ENCODE measurements at places on chromosomes 4 and X.

DNA sequence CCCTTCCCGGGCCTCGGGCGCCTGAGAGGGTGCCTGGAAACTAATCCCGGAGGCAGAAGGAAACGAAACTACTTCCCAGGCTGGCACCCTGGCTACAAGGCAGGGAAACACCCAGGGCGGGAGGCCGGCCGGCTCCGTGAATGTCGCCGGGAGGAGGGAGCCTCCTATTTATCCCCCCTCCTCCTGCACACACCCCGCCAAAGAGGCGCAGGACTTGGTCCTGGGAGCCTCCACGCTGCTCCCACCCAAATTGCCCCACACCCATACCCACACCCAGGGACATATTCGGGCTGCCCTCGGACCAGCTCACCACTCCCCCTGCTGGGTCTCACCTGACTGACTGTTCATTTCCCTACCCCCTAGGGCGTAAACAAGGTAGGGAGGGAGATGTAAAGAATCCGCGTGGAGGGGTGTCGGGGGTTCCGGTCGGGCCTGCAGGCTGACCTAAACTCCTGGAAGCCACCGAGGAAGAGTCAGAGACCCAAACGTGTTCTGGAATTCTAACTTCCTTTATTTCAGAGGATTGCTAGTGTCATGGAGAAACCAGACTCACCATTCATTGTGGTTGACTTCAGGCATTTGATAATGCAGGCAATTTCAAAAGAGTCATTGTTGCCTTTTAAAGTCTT, at the start of gene BTC:
Gene BTC, minus strand, starts transcription at position 142 of the 629 bp plus-strand sequence. CDS start 198 bp downstream, outside the sequence.
- no peak for DNase-seq

DNA sequence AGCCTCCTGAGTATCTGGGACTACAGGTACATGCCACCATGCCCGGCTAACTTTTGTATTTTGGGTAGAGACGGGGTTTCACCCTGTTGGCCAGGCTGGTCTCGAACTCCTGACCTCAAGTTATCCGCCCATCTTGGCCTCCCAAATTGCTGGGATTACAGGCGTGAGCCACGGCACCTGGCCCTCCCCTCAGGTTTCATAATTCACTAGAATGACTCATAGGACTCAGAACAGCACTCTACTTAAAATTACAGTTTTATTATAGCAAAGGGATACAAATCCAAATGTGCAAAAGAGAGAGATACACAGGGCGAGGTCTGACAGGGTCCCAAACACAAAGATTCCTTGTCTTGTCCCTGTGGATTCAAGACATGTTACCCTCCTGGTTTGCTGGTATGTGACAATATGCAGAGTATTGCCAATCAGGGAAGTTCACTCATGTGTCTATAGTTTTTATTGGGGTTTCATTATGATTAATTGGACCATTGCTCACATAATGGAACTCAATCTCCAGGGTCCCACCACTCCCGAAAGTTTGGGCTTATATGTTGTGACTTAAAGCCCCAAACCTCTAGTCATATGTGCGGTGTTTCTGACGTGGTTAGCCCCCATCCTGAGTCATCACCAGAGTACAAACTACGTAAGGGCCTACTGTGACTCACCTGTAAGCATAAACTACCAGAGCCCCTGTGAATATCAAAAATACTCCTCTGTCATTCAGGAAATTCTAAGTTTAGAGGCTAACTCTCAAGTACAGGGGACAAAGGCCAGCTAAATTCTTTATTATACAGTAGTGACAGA, 5.2 kb downstream of the YIPF6 start:
- no peak for DNase-seq

DNA sequence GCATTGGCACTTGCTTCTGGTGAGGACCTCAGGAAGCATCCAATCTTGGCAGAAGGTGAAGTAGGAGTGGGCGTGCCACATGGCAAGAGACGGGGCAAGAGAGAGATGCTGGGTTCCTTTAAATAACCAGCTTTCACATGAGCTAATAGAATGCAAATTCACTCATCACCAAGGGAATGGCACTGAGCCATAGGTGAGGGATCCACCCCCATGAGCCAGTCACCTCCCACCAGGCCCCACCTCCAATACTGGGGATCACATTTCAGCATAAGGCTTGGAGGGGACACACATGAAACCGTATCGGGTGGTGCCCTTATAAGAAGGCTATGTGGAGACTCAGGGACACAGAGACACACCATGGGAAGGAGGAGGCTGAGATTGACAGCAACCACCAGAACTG, 140.0 kb upstream of the MSX1 start:
- DNase-seq: no peak

DNA sequence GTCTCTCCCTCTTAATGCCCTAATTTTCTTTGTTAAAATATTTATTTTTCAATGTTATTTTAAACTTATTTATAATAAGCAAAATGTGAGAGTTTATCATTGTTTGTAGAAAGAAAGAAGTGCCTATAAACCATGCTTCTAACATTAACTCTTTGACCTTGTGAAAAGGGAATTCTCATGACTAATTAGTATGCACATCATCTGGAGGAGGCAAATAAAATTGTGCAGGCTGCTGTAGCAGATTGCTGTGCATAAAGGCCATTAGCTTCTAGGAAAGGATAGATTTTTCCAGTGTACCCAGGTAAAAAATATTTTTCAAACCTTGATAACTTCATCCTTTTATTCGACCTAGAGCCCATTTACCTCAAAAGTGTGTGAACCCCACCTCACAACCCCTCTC, 84.6 kb upstream of the GUCY1A1 start:
- no peak for DNase-seq

DNA sequence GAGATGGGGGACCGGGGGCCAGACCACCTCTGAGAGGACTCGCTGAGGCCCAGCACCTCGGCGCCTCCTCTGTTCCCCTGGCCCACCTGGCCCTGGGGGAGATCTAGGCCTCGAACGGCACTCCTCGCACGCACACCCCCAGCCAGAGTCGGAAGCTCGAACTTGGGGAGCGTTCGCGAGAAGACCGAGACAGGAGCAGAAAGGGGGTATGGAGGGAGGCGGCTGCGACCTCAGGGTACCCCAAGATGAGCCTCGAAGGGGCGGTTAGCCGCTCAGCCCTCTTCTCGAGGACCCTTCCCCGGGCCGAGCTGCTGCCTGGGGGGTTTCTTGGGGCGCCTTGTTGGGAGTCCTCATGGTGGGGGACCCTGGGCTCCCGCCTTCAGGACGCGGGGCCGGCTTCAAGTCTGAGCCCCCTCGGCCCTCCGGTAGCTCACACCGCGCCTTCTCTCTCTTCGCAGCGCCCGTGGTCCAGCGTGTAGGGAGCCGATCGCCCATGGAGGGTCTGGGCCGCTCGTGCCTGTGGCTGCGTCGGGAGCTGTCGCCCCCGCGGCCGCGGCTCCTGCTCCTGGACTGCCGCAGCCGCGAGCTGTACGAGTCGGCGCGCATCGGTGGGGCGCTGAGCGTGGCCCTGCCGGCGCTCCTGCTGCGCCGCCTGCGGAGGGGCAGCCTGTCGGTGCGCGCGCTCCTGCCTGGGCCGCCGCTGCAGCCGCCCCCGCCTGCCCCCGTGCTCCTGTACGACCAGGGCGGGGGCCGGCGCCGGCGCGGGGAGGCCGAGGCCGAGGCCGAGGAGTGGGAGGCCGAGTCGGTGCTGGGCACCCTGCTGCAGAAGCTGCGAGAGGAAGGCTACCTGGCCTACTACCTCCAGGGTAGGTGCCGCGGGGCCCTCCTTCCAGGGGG, 706 bp downstream of the DUSP9 start:
- no peak for DNase-seq

DNA sequence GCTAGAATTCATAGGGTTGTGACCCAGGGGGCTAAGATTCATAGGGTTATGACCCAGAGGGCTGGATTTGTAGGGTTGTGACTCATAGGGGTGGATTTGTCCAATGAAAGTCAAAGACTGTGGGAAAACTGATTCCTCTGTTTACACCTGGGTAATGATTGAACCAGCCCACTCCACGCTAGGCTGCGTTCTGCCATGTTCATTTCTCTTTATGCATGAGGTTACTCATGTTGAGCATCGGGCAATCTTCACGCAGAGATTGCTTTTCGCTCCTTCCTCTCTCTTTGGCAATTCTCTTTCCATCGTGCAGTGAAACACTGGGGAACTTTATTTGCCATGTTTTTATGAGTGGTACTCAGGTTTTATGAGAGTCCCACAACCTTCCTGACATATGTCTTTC, 127.8 kb downstream of the CRLF2 start:
- DNase-seq: no peak

DNA sequence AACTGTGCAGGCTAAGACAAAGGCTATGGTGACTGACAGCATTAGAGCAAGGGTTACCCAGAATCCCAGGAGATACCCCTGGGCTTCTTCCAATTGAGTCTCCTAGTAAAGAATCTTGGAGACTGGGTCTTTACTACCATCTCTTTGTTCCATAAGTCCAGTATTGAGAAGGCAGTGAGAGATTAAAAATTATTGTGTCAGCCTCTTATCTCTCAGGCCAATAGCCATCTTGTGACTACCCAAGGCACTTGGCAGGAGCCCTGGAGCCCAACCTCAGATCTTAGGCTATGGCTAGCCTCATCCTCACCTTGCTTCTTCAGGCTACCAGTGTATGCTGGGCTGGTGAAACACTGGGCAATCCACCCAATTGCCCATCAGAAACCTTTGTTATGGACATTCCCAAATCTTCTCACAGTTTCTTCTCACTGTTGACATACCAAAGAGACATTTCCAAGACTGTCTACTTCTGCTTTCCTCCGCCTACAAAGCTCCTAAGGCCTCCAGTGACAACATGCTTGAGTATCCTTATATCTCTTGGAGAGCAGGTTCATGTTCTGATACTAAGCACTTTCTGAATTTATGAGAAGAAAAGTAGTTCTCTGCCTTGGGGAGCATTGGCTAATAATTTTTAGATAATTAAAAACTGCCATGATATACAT, 76.3 kb upstream of the STIM2 start:
- DNase-seq: no peak

DNA sequence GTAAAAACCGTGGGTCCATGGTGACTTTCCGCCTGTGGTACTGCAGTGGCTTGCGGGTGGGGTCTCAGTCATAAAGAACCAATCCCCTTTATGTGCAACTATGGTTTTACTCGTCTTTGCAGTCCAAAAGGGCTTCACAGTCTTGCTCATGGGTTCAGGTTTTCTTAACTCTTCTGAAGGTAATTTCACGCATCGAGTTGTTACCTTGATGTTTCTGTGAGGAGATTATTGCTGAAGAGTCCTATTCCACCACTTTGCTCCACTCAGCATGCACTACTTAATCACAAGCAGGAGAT, 41.5 kb downstream of the F8 start:
- no peak for DNase-seq

DNA sequence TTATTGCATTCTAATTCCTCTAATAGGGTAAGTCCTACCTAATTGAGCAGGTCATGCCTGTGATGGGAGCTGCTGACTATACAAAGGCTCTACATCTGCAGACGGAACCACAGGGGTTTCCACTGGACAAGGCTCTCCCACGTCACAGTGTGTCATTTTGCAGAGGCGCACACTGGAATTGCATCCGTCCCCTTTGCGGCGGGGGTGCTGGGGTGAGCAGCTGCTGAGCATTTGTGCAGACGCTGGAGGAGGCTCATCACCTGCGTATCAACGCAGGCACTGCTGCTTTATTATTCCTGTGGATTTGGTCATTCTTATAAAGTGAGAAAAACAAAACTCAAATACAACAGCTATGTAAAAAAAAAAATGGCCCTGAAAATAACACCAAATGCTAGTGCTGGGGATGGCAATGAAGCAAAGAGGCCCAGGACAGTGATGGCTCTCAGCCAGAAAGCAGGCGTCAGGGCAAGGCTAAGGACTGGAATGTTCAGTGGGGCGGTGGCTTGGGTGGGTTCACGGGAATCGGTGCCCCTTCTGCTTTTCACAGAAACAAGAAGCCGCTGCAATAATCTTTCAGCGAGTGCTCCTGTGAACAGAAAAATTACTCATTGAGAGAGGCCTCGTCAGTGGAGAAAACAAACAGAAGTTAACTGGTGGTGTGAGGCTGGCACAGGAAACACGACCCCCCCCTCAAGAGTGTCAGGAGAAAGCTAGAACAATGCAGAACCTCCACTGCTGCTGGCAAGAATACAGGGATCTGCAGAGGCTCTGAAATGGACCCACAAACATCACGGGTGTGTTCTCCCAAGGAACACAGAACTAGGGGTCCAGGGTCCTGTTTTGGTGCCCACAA, 67.8 kb downstream of the GATB start:
- no peak for DNase-seq

DNA sequence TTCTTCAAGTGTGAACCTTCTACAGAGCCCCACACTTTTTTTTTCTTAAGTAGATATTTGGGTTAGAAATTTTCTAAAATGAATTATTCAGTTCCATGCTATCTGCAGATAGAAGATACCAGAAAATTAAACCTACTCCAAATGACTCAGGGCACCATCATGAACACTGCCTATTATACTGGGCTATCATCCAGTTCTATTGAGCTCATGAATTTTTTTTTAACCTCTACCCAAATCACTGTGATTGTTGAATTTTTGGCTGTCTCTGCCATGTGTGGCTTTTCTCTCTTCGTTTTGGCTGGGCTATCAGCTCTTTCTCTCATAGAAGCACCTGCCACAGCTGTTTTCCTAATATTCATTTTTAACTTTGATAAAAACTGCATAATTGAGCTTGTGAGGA, 31.0 kb upstream of the SLC34A2 start:
- no peak for DNase-seq

GRCh38 chrX:131789664-131790063, 233.4 kb upstream of the STK26 start:
- DNase-seq: no peak

- DNase-seq: no peak
Measured at GRCh38 chrX:65744965-65745364, 77.5 kb downstream of the MSN start.

- no peak for DNase-seq
Measured at GRCh38 chrX:39827951-39828350, 269.8 kb downstream of the BCOR start.

DNA sequence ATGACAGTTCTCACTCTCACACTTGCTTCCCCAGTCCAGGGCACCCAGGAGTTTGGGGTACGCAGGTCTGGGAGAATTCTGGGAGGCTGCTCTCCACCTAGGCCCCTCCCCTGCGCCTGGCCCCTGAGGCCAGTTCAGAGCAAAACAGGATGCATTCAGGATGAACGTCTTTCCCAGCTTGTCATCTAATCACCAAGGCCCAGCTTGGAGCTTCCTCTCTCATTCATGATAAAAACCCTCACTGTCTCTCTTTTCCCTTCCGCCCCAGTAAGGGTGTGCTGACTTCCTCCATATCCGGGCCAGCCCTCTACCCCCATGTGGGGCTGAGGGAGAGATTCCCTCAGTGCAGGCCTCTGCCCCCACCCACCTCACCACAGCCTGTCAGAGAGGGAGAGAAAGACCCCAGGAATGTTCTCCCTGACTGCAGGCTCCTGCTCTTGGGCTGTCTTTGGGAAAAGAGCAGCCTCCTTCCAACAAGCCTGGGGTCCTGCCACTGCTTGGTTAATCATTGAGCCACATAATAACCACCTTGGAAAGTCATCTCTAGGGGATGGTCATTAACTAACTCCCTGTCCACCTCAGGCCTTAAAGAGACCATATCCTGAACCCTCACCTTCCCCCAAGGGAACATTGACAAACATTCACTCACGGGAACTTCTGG, 50.1 kb downstream of the STARD8 start:
- no peak for DNase-seq

GRCh38 chr4:8917321-8917811, 45.7 kb upstream of the HMX1 start:
- no peak for DNase-seq

Measured in brain pericyte (primary cell).